AG04450 (cell line): ENCODE measurements at places on chromosomes 1 and 21.

GRCh38 chr1:196779093-196779492, 4.5 kb downstream of the CFHR3 start:
- no peak for DNase-seq

DNA sequence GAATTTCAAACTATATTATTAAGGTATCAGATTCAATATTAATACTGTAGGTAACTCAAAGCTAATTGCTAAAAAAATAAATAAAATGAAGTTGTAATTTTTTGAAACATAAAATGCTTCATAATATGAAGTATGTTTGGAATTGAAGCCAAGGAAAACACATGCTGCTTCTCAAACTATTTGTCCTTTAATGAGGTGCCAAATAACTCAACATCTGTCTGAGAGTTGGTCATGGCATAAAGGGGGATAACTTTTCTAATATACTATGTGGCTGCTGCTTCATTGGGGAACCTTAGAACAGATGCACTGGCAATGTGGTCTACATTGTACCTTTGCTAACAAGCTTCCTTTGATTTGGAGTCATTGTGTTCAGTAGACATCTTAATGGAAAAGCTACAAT, 96.7 kb downstream of the PDE4B start:
- DNase-seq, result no peak

DNA sequence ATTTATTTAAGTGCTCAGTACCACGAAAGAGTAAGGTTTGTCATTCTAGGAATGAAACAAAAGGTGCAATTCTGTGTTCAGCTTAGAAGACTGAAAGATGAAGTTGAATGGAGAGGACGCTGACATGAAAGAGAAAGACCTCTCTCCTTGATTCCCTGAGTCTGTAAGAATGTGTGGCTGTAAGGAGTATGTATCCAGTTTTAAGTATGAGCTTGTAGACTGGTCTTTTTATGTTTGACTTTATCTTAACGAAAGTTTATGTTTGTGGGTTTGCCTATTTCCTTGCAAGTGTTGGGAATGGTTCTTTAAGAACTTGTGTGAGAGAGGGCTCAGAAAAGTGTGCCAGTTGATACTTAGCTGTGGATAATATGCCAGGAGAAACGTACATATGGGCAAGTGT, 1.4 kb downstream of the CHD1L start:
- no peak for DNase-seq

DNA sequence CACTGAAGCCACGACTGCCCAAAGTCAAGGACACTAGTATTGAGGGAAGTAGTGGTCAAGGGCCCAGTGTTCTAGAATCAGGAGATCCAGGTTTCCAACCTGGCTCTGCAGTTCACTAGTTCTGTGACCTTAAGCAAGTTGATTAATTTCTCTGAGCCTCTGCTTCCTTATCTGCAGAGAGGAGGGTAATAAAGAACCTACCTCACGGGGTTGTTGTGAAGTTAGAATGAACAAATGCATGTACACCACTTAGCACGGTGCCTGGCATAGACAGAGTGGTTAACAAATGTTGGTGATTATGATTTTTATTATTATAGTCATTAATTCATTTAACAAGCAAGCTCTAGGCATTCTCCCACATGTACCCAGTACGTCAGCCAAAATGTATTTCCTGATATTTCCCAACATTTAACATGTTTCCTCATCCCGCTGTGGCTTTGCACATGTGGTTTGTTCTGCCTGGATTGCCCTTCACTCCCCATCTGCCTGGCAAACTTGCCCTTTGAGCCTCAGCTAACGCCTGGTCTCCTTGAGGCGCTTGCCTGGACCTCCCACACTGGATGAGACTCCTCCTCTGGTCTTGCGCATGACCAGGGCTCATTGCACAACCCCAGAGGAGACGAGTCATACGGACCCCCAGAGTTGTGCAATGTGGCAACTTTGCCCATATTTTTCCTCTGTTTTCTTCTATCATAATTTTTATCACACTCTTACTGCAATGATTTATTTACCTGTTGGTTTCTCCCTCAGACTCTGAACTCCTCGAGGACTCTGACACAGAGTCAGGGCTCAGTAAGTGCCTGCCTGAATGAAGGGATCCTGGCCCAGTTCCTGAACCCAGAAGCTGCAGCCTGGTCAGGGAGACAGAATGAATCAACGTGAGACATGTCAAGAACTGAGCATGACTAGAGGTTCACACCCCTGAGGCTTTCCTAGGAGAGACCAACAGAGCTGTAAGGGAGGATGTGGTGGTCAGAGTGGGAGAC, 20.7 kb upstream of the MFSD2A start:
- peak; percentile 75 for DNase-seq

- no peak for DNase-seq
These were observed 16.7 kb downstream of the COLGALT2 start for GRCh38 chr1:184020855-184021254.

DNA sequence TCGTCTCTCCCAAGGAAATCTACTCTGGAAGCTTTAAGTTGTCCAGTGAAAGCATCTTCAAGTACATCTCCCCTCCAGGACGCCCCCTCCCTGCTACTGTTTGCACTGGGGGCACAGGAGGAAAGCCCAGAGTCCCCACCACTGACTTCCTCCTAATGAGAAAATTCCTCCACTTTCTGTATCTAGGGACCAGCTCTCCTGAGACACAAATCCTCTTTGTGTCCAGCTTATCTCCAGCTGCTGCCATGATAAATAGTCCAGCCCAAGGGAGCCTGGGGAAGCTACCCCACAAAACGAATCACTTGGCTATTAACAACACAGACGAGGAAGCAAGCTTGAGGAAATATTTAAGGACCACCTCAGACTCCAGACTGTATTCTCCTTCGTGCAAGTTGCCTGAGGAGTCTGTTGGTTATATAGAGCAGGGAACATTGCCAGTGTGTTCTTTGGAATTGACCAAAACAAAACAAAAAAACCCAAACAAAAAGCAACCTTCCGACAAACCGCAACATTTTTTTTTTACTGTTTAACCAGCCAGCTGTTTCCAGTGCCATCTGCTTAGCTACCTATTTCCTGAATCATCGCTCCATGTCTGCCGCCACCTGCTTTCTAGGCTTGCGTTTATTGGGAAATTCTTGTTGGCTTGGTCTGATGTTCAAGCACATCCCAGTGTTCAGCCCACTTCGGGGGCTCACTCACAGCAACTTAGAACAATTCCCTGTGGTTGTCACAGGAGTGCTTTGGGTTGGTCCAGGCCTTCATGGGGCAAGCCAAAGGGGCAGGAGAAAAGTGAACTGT, 7.7 kb downstream of the C1orf226 start:
- DNase-seq, result peak; percentile 16

DNA sequence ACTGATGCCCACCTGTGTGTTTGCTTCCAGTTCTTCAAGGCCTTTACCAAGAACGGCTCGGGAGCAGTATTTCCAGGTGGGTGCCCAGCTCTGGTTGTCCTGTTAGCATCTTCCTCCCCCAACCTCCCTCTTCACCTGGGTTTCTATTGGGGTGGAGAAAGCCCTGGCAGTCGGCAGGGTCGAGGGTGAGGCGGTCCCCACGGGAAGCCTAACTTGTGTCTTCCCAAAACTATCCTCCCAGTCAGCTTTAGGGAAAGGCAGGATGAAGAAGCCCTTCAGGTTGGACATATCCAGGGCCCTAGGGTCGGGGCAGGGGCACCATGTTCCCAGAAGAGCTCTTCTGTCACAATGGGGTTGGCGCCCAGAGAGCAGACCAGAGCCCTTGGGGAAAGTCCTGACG, 20.6 kb downstream of the QSOX1 start:
- DNase-seq, result no peak

DNA sequence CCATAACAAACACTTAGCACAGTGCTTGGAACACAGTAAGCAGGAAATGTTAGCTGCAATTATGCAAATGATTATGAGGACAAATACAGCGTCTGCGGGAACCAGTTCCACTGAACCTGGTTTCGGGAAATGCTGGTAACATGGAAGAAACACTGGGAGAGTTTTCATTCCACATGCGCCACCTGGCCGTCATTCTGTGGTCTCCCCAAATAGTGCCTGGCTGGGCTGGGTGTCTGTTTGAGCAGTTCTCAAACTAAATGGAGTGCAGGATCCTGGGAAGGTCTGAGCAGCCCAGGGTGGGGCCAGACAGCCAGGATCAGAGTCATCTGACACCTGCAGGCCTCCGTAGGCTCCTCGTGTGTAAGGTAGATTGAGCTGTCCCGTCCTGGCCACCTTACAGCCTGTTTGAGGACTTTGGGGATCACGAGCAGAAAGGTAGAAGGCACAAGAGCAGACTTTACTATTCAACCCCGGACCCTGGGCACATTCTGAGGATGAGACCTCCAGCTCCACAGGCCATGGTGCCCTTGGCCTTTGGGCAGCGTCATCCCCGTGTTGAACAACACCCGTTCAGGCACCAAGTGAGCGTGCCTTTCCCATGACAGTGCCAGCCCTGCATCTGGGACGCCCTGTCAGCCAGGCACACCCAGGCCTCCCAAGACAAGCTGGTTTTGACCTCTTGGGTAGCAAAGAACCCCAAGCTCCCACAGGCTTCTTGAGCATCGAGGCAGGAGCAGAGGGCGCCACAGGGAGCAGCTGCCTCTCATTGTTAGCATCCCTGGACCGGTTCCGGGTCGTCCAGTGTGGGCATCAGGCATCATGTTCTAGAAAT, 101.9 kb downstream of the PRDM2 start:
- no peak for DNase-seq

GRCh38 chr1:116239916-116240315, 128.7 kb downstream of the MAB21L3 start:
- DNase-seq, result no peak

DNA sequence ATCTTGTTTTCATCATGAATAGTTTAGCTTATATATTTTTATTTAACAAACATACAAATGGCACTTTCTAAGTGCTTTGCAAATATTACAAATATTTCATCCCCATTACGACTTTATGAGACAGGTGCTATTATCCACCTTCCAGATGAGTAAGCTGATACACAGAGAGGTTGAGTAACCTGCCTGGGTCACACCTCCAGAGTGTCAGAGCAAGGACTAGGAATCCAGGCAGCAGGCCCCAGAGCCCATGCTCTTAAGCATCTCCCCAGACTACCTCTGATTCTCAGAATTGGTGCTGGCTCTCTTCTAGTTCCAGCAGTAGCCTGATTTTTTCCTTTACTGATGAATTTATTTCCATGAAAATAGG, 40.0 kb downstream of the EPHB2 start:
- no peak for DNase-seq

DNA sequence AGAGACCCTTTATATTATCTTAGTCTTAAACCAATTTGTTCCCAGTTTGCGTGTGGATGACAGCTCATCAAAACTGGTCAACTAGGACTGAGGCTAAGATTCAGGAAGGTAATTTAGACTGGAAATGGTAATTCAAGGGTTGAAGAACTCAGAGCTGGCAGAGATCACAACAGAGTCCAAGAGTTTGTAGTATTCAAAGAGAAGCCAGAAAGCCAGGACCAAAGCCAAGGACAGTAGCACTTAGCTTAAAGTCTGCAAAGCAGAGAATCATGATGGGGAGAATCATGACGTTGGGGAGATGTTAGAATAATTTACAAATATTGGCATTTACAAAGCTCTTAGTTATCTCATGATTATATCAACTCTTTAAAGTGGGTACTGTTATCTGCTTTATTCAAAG, 32.6 kb downstream of the RNF11 start:
- DNase-seq, result no peak

DNA sequence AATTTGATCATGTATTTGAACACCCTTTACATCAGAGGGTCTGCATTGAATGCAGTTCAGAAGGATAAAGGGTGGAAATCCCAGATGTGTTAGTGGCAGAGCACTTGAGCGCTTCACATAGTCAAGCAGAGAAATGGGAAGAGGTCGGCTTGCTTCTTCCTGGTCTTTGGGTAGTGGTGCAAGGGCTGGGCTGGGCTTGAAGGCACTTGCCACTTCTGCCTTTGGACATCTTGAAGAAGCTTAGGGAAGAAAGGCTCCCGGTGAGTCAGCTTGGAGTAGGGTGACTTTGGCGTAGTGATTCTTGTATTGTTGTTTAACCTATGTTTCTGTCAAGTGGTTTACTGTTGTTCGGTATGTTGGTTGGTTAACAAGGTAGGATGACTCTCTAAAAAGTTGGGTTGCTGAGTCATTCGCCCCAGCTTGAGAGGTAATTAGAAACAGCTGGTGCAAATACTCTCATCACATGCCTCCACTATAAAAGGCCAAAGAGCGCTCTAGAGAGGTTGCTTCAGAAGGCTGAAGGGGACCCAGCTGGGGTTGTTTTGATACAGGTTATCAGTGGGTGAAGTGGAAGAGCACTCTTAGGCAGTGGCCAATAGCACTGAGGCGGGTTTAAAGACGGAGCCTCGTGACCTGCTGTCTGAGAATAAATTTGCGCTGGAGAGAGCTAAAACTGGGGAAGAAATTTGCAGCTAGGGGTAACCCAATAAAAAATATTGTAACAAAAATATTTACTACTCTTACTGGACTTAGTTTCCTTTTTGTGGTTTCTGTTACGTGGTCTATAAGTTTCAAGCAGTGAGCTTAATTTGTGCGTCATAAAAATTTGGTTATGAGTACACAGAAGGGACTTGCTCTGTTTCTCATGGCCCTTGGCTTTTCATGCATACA, 1.4 kb downstream of the BACH1 start:
- peak; percentile 94 for DNase-seq

- no peak for DNase-seq
These were observed 74.3 kb upstream of the MORC3 start for GRCh38 chr21:36245649-36246048.

- DNase-seq, result no peak
These were observed 49.3 kb downstream of the KIAA0319L start for GRCh38 chr1:35507947-35508346.

GRCh38 chr1:74715806-74716205, 17.0 kb downstream of the CRYZ start:
- DNase-seq, result no peak

- DNase-seq, result no peak
These were observed 30.2 kb downstream of the NEK7 start for GRCh38 chr1:198186916-198187580.

DNA sequence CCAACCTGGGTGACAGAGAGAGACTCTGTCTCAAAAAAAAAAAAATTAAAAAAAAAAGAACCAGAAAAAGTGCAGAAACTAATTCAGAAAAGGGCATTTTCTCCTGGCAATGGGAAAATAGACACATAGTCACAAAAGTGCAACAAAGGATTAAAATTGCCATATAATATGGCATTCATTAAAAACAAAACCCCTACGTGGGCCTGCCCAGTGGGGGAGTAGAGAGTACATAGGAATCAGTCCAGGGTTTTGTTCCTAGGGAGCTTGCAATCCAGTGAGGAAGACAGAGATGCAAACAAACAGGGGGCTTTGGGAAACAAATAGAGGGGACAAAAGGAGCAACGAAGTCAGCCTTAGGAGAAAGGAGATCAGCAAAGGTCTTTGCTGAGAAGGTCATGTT, 4.5 kb upstream of the TRABD2B start:
- DNase-seq, result no peak

GRCh38 chr1:109687641-109688499, at the start of gene GSTM1:
Gene GSTM1 (plus strand): TSS chr1:109687817. CDS start chr1:109687874, 57 bp downstream.
- DNase-seq, result no peak

- DNase-seq, result peak; percentile 21
These were observed 104.4 kb downstream of the GALNT2 start for GRCh38 chr1:230171356-230172015.

DNA sequence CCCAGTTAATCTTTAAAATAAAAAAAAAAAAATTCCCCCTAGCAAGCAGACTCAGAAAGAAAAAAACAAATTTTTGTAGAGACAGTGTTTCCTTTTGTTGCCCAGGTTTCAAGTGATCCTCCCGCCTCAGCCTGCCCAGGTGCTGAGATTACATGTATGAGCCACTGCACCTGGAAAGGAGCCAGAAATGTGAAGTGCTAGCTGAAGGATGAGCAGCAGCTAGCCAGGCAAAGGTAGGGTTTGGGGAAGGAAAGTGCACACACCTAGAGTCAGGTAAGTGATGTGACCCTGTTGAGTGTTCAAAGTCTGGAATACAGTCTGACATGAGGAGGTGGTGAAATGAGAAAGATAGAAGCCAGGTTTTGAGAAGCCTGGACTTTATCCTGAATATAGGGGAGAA, 1.7 kb downstream of the AKR1A1 start:
- DNase-seq, result no peak
